Thyroid gland (tissue), 4 donors: ENCODE measurements at places on chromosomes 1 and 21.

- DNase-seq: no peak
These were observed 211.8 kb downstream of the MATN1 start for GRCh38 chr1:30511563-30511962.

- no peak for DNase-seq
These were observed 444.8 kb downstream of the TTLL7 start for GRCh38 chr1:83554174-83554573.

DNA sequence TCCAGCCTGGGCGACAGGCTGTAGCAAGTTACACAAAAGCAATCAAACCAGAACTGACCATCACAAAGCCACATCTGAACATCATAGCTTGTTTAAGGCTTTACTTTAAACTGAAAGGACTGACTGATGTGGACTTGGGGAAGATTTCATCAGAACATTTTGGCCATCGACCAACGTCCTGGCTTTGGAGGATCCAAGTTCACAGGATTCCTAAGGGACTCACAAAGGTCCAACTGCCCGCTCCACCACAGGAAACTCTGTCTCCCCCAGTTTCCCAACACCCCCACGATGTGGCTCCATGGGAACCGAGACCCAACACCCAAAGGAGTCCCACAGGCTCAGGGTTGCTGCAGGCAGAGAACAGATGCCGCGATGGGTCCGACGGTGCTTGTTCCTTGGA lies 9.3 kb downstream of the SSU72 start:
- DNase-seq: no peak

- no peak for DNase-seq
These were observed 5.2 kb downstream of the GFI1 start for GRCh38 chr1:92481599-92481925.

GRCh38 chr1:31704271-31705079 lies 658 bp upstream of the COL16A1 start:
- DNase-seq: no peak

GRCh38 chr1:55053265-55053954 lies 14.1 kb downstream of the PCSK9 start:
- DNase-seq: no peak

DNA sequence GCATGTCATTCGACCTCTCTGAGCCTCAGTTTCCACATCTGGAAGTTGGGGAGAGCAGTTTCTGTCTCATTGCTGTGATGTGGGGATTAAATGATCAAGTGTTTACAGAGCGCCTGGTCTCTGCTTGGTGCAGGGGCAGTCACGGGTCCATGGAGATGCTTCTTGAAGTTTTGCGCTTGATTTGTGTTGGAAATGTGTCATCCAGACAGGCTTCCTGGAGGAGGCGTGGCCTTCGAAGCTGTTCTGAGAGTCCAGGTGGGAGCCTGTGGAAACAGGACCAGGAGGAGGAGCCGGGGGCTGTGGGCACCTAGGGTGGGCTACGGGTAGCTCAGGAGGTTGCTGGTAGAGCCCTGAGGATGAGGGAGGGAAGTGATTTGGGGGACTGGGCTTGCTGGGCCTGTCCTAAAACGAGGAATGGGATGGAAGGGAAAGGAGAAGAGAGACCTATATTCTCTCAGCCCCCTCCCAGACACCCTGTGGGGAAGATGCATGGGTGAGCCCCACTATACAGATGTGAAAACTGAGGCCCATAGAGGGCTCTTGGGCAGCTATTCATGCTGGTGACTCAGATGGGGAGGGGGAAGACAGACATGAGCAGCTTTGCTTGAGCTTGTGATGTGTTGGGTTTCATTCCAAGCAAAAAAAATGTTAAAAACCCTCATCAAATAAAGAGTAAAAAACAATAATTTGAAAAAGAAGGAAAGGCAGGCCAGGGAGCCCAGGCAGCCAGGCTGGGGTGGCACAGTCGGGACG lies 107.2 kb upstream of the WNT4 start:
- DNase-seq: no peak

DNA sequence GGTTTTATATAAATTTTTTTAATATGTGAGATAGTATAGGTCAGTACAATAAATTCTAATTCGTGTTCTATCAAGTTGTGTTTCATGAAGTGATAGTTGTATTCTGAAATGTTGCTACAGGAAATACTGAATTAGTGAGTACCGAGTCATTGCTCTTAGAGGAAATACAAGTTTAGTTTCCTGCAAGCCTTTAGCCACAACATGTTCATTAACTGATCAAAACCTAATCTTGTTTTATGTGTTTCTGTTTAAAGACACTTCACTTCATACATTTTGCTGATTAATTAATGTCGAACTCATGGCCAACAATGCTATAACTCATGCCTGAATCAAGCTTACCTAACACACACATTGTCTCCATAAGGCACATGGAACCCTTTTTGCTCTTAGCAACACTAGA lies 43.6 kb downstream of the LRRC7 start:
- no peak for DNase-seq

- DNase-seq: peak; percentile 76
These were observed 25.1 kb upstream of the PHGDH start for GRCh38 chr1:119686661-119687060.

- DNase-seq: no peak
These were observed 3.7 kb downstream of the HSD11B1 start for GRCh38 chr1:209708297-209708696.

GRCh38 chr1:193416226-193417024 lies 230.0 kb upstream of the B3GALT2 start:
- DNase-seq: no peak

DNA sequence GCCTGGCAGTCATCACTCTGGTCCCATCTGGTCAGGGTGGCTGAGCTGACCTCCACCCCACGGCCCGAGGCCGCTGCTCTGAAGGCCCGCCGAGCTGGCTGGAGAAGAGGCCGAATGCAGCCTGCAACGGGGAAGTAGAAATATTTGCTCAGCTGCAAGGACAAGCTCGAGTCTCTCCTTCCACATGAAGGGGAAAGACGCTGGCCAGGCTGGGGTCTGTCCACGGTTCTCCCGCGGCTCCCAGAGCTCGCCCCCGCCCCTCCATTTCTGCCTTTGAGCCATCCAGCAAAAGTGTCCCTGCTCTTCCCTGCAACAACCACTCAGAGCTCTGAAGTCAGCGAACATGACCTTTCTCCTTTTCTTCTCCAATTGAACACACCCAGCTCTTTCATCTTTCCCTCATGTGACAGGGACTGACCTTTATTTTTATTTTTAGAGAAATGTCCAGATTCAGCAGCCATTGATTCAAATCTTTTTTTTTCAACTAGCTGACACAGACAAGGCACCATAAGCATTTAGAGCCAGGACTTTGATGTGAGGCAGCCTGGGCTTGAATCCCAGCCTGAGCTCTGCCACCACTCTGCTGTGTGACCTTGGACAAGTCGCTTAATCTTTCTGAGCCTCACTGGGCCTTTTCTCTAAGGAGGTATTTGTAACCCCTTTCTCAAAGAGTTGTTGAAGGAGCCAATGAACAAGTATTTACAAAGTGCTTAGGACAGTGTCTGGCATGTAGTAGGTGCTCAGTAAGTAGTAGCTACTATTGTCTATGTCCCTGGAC lies 149.3 kb upstream of the WNT4 start:
- DNase-seq: no peak

DNA sequence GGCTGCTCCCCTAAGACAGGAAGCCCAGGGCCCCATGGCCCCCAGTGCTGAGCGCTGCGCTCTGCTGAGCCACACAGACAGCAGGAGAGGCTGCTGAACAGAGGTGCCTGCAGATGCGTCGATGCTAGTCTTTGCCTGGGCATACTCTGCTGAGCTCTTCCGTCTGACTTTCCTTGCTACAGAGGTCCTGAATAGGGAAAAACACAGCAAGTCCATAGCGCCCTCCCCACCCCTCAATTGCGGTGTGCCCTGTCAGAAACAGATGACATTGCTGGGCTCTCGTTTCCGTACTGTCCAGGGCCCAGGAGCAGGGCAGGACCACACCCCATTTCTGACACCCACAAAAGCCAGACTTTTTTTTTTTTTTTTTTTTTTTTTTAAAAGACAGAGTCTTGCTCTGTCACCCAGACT lies 252.5 kb downstream of the SDCCAG8 start:
- no peak for DNase-seq

GRCh38 chr1:82001345-82001744 lies 200.6 kb downstream of the ADGRL2 start:
- DNase-seq: no peak
